ENCODE measurements at places on chromosomes 4 and X. TPM values are rescaled to one million over a fixed set of nuclear protein-coding genes. Genes with fewer than 3 reads are reported as not detected.

DNA sequence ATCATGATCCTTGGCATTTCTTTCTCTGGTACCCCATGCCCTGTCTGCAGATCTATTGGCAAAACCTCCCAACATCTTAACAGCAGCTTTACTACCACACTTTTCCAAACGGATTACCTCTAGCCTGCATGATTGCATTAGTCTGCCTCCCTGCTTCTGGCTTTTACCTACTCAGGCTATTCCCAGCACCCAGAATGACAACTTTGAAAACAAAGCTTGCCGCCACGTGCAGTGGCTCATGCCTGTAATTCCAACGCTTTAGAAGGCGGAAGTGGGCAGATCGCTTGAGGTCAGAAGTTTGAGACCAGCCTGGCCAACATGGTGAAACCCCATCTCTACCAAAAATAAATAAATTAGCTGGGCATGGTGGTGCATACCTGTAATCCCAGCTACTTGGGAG is 60.2 kb downstream of the UBE2K start:
- no peak overlapping the region for H3K27ac ChIP-seq
- H3K4me1 ChIP-seq: no peaks in the 10 kb centered on the region
- H3K27me3 ChIP-seq: no peaks in the 10 kb centered on the region
- no peak overlapping the region for H3K4me3 ChIP-seq

- H3K27me3 ChIP-seq: no peaks in the 10 kb centered on the region
- H3K4me3 ChIP-seq: no peak overlapping the region
- no peaks in the 10 kb centered on the region for H3K36me3 ChIP-seq
- no peak overlapping the region for H3K27ac ChIP-seq
- DNase-seq: no peak
Measured at GRCh38 chrX:96204928-96205327, 479.7 kb upstream of the DIAPH2 start.

- peak overlapping the region; percentile 61 for H3K4me3 ChIP-seq
- no peaks in the 10 kb centered on the region for H3K27me3 ChIP-seq
Measured at GRCh38 chrX:6225911-6226595, 2.6 kb downstream of the NLGN4X start.

- DNase-seq: no peak
- no peak overlapping the region for H3K27ac ChIP-seq
- no peak overlapping the region for H3K4me3 ChIP-seq
- H3K36me3 ChIP-seq: no peaks in the 10 kb centered on the region
- H3K4me1 ChIP-seq: no peaks in the 10 kb centered on the region
- no peaks in the 10 kb centered on the region for H3K27me3 ChIP-seq
Measured at GRCh38 chrX:45669715-45670340, 469.2 kb upstream of the DIPK2B start.

Gene EGFL6
- 0.98 TPM for total RNA-seq

Gene ZCCHC18
- 1.1 TPM for total RNA-seq

DNA sequence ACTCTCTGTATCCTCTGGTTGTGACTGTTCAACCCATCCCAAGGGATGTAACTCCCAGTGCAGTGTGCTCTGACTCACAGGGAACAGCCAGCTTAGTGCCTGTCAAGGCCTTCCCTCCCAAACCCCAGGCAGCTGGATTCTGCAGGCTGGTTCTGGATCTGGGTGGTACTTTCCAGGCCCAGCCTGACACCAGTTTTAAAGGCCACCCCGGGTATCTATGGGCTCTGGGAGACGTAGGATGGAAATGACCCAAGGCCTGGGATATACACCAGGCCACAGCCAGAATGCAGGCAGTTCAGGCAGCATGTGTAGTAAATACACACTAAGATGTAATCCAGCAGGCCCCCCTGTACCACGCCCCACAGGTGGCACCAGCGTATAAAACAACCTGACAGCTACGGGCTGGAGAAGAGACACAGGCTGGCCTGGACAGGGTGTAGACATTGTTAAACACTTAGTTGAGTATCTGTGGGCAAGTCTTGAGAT is 64.2 kb downstream of the SPINK2 start:
- no peak for DNase-seq
- H3K4me1 ChIP-seq: peaks cover 2% of the 10 kb centered on the region
- no peaks in the 10 kb centered on the region for H3K27me3 ChIP-seq
- H3K27ac ChIP-seq: peak overlapping the region; percentile 79
- no peaks in the 10 kb centered on the region for H3K36me3 ChIP-seq

- no peaks in the 10 kb centered on the region for H3K4me1 ChIP-seq
- H3K27me3 ChIP-seq: peaks cover 17% of the 10 kb centered on the region
- H3K27ac ChIP-seq: no peak overlapping the region
- H3K4me3 ChIP-seq: no peak overlapping the region
- DNase-seq: no peak
Measured at GRCh38 chrX:12994321-12994720, 19.4 kb downstream of the TMSB4X start.

GRCh38 chr4:155914782-155915181 is 11.3 kb downstream of the TDO2 start:
- H3K4me3 ChIP-seq: no peak overlapping the region
- H3K4me1 ChIP-seq: no peaks in the 10 kb centered on the region
- no peak overlapping the region for H3K27ac ChIP-seq
- H3K27me3 ChIP-seq: no peaks in the 10 kb centered on the region

DNA sequence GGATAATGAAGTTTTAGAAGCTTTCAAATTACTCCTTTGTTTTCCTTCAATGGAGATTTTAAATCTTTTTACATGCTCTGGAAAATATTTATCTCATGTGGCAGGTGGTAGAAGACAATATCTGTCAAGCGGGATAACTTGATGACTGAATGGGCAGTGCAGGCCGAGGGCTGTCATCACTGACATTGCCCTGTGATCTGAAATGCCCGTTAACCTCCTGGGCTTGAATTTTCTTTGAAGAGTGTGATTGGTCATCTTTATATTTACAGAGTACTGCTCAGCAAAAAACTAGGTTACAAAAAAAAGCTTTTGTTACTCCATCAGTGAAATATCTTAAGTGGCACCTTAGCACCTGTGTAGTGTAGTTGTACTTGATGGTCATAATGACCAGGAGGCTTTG is 147.5 kb downstream of the GATB start:
- no peak for DNase-seq
- no peaks in the 10 kb centered on the region for H3K36me3 ChIP-seq
- no peak overlapping the region for H3K4me3 ChIP-seq
- H3K4me1 ChIP-seq: no peaks in the 10 kb centered on the region
- H3K27ac ChIP-seq: no peak overlapping the region
- H3K27me3 ChIP-seq: no peaks in the 10 kb centered on the region

GRCh38 chrX:103823591-103823990 is 8.5 kb downstream of the RAB9B start:
- no peak for DNase-seq
- no peaks in the 10 kb centered on the region for H3K36me3 ChIP-seq
- no peaks in the 10 kb centered on the region for H3K4me1 ChIP-seq
- H3K27me3 ChIP-seq: peaks cover 26% of the 10 kb centered on the region
- H3K27ac ChIP-seq: no peak overlapping the region

GRCh38 chr4:8224267-8224974 is 25.3 kb downstream of the SH3TC1 start:
- H3K4me3 ChIP-seq: no peak overlapping the region
- H3K27ac ChIP-seq: no peak overlapping the region
- H3K4me1 ChIP-seq: peaks cover 6% of the 10 kb centered on the region
- no peaks in the 10 kb centered on the region for H3K36me3 ChIP-seq
- DNase-seq: no peak

Gene NDST3
- total RNA-seq: not detected

GRCh38 chr4:35052546-35052945 is 1191.8 kb downstream of the ARAP2 start:
- no peak overlapping the region for H3K4me3 ChIP-seq
- DNase-seq: no peak
- H3K27me3 ChIP-seq: no peaks in the 10 kb centered on the region
- no peaks in the 10 kb centered on the region for H3K36me3 ChIP-seq
- no peak overlapping the region for H3K27ac ChIP-seq

- no peak overlapping the region for H3K4me3 ChIP-seq
- DNase-seq: no peak
- H3K27me3 ChIP-seq: no peaks in the 10 kb centered on the region
Measured at GRCh38 chrX:140733766-140734342, 24.3 kb downstream of the LINC00632 start.

Gene GABRG1
- total RNA-seq: not detected

DNA sequence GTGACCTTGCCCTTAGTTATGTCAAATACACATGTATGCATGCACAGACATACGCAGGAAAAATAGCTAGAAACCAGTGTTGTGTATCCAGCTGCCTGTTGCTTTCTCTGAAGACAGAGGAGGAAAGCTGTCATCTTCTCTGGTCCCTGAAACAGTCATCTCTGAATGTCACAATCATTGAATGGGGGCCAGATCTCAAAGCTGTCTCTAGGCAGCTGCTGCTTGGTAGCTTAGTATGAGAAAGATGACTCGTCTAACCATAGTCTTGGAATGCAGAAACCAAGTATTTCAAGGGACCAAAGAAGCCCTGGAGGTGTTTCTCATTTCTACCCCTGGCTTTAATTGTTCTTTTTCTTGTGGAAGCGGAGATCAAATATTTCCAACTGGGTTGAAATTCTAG is 4.0 kb downstream of the GRIA3 start:
- no peaks in the 10 kb centered on the region for H3K36me3 ChIP-seq
- no peaks in the 10 kb centered on the region for H3K4me1 ChIP-seq
- H3K27me3 ChIP-seq: no peaks in the 10 kb centered on the region
- H3K27ac ChIP-seq: no peak overlapping the region
- H3K4me3 ChIP-seq: no peak overlapping the region

DNA sequence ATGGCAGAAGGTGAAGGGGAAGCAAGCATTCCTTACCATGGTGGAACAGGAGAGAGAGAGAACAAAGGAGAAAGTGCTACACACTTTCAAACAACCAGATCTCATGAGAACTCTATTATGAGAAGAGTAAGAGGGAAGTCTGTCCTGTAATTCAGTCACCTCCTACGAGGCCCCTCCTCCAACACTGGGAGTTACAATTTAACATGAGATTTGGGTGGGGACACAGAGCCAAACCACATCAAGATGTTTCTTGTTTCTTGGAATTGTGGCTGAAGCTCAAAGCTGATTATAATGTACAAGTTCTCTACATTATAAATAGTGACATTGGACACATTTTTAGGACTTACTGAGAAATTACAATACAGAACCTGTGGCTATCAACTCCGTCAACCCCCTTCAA is 29.5 kb upstream of the TAPT1 start:
- H3K27me3 ChIP-seq: no peaks in the 10 kb centered on the region
- no peak for DNase-seq
- H3K4me1 ChIP-seq: no peaks in the 10 kb centered on the region
- no peaks in the 10 kb centered on the region for H3K36me3 ChIP-seq
- H3K27ac ChIP-seq: no peak overlapping the region
- H3K4me3 ChIP-seq: no peak overlapping the region

DNA sequence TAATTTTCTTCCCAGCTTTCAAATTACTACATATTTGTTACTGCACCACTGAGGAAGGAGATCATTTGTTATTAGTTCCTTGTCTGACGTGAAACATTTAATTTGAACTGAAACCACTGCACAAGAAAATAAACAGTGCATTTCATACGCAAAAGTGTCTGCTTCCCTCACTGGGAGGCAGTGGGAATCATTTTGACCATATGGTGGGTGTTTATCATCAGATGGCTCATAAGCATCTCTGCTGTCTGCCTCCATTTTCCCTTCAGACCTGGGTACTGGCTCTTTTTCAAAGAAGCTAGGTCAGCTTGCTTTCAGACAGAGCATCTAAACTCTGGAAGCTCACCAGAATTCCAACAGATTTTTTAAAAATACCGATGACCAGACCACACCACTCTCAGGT is 135.2 kb downstream of the PCDH19 start:
- no peaks in the 10 kb centered on the region for H3K27me3 ChIP-seq
- H3K4me1 ChIP-seq: no peaks in the 10 kb centered on the region
- no peak overlapping the region for H3K27ac ChIP-seq
- H3K4me3 ChIP-seq: no peak overlapping the region
- H3K36me3 ChIP-seq: no peaks in the 10 kb centered on the region

Gene SLC2A9
- total RNA-seq: 9.5 TPM

DNA sequence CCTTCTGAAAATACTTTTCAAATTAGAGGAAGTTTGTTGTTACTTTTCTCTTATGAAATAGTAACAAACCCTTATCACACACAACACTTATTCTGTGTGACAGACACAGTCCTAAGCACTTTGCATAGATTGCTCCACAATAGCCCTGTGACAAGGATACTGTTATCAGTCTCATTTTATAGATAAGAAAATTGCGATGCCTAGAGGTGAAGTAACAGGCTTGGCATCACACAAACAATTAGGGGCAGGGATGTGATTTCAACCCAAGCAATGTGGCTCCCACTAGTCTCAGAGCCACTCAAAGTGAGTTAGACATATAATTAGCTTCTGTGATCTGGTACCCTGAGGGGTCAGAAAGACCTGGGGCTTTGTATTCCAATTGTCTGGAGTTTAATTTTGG is 339.9 kb downstream of the FBXO8 start:
- H3K4me3 ChIP-seq: no peak overlapping the region
- no peaks in the 10 kb centered on the region for H3K27me3 ChIP-seq
- H3K4me1 ChIP-seq: no peaks in the 10 kb centered on the region
- H3K27ac ChIP-seq: no peak overlapping the region
- H3K36me3 ChIP-seq: no peaks in the 10 kb centered on the region

DNA sequence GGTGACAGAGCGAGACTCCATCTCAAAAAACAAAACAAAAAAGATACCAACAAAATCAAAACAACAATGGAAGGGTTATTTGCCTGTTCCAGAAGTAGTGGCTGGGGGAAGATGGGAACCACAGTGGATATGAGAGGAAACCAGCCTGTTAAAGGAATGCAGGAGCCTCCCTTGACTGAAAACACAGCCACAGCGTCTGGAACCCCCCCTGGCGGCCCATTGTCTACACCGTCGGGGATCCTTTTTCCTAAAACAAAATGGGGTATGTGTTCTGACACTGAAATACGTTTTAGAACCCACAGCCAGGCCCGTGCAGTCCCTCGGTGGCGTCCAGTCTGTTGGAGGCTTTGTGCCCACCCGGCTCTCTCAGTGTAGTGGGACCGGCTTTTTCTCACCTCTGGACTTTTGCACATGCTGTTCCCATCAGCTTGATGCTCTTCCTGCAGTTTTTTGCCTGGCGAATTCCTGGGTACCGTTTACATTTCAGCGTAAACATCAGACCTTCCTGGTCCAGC is 19.6 kb downstream of the PIGG start:
- no peak overlapping the region for H3K27ac ChIP-seq
- H3K4me3 ChIP-seq: no peak overlapping the region
- no peaks in the 10 kb centered on the region for H3K27me3 ChIP-seq
- peaks cover 33% of the 10 kb centered on the region for H3K36me3 ChIP-seq

DNA sequence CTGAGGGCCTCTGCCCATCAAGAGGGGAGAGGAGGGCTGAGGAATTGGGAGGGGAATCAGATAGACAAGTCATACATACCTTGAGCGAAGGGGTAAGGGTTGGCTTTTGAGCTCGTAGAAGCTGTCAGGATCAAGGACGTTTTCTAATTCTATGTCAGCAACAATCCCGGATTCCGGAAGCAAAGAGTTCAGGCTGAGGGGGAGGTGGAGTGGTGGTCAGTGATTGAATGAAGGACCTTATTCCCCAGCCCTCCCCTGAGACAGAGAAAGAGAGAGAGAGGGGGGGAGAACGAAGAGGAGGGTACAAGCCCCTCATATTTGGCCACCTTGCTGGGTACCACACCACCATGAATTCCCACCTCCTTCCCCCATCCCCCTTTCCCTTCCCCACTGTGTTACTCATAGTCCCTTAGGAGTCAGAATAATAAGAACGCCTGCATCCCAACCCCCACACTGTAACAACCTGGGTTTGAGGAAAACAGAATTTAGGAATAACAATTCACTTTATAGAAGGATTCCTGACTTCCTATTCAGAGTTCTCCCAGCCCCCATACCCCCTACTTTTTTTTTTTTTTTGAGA is 2.7 kb downstream of the TFE3 start:
- no peak for DNase-seq
- H3K4me3 ChIP-seq: peak overlapping the region; percentile 91
- H3K4me1 ChIP-seq: peaks cover 5% of the 10 kb centered on the region
- peak overlapping the region; percentile 98 for H3K27ac ChIP-seq
- H3K36me3 ChIP-seq: no peaks in the 10 kb centered on the region

GRCh38 chr4:113708250-113708649 is 53.3 kb downstream of the CAMK2D start:
- H3K4me3 ChIP-seq: no peak overlapping the region
- no peaks in the 10 kb centered on the region for H3K36me3 ChIP-seq
- H3K27me3 ChIP-seq: no peaks in the 10 kb centered on the region
